ENCODE measurements at places on chromosomes 1 and 21.
A peak's percentile ranks its signal among the peaks of the same experiment; 100 is the strongest.

DNA sequence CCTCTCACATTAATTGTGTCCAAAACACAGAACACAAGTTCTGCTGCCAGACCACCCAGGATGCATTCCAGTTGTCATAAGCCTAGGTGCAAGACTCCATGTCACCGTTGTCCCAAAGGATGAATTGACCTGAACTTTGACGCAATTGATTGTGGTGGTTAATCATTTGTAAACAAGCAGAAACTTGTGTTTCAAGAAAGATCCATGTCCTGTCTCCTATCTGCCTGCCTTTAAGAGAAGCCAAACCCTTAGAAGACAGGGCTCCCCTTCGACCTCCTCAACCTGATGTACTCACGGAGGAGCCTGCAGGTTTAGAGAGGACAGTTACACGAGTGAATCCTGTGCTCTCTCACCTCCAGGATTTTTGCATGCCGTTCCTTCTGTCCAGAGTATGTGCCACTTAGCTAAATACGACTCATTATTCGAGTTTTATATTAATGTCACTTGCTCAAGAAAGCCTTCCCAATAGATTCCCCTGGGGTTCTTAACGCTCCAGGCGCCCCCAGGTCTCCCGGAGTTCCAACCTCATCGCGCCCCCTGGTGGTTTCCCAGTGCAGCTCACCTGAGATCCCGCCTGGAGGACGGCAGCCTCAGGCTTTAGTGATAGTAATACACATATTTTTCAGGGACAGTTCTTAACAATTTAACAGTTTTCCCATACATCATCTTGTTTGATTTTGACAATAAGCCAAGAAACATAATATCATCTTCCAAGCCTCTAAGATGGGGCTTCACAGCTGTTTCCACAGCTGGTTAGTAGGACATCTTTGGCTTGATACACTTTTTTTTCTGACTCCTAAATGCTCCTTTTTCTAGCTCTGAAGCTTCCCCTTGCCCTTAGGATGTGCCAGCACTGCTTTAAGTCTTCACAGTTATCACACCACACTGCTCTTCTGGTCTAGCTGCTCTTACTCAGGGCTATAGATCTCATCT lies 2.4 kb upstream of the C8B start:
- DNase-seq: no peak

- DNase-seq: no peak
Measured at GRCh38 chr1:118563981-118564951, 379.2 kb upstream of the SPAG17 start.

DNA sequence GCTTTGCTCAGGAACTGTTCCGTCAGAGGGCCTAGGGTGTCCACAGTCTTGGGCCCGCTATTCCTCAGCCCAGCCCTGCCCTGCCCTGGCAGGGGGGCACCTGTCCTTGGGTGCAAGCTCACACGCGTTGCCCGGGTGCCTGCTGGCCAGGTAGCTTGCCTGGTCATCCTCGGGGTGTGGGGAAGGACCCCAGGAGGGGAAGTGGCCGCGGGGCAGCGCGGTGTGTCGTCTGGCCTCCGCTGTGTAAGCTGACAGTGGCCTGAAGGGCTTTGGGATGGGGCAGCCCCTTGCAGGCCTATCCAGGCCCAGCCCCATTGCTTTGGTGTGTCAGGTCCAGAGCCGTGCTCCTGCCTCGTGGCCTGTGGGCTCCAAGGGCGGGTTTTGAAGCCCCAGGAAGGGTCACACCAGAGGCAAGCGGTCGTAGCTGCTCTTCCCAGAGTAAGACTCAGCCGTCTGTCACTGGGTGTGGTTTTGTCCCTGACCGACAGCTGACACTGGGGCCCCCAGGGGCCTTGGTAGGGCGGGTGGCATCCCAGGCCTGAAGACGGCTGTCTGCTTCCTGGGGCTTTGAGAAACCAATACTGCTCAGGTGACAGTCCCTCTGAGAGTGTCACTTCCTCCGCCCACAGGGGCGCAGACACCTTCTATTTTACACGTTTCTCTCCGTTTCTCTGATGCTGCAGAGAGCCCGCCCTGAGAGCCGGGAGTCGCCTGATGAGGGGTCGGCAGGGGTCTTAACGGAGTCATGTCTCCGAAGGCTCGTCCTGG lies 72.1 kb downstream of the SKI start:
- DNase-seq: no peak

DNA sequence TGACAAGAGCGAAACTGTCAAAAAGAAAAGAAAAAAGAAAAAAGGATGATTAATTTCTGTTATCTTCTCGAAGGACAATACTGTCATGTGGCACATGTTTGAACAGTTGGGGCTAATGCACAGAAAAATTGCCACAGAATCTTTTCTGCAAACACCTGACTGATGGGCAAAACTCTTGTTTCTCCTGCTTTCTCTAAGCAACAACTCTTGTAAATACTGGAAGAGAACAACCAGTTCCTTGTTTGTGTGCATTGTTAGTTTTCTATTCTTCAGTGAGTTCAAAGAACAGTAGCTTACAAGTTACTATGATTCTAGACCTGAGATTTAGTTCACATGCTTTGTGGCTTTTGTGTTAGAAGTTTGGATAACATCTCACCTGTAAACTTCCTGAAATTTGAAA lies 60.7 kb downstream of the CDC14A start:
- no peak for DNase-seq

- DNase-seq: no peak
Measured at GRCh38 chr1:36320291-36320761, 3.1 kb downstream of the EVA1B start.

DNA sequence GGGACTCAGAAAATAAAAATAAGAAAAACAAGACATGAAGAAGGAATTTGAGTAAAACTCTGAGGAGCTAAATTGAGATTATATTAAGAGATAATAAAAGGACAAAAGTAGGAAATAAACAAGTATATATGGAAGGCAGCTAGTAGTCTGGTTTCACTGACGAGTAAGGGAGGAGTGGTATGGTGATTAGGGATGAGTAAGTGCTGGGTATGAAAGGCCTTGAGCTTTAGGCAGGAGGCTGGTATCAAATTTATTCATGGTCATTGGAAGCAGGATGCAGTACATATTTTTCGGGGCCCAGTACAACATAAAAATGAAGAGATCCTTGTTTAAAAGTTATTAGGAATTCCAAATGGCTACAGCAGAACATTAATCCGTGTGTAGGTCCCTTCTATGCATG lies 789.7 kb upstream of the PRMT6 start:
- no peak for DNase-seq

DNA sequence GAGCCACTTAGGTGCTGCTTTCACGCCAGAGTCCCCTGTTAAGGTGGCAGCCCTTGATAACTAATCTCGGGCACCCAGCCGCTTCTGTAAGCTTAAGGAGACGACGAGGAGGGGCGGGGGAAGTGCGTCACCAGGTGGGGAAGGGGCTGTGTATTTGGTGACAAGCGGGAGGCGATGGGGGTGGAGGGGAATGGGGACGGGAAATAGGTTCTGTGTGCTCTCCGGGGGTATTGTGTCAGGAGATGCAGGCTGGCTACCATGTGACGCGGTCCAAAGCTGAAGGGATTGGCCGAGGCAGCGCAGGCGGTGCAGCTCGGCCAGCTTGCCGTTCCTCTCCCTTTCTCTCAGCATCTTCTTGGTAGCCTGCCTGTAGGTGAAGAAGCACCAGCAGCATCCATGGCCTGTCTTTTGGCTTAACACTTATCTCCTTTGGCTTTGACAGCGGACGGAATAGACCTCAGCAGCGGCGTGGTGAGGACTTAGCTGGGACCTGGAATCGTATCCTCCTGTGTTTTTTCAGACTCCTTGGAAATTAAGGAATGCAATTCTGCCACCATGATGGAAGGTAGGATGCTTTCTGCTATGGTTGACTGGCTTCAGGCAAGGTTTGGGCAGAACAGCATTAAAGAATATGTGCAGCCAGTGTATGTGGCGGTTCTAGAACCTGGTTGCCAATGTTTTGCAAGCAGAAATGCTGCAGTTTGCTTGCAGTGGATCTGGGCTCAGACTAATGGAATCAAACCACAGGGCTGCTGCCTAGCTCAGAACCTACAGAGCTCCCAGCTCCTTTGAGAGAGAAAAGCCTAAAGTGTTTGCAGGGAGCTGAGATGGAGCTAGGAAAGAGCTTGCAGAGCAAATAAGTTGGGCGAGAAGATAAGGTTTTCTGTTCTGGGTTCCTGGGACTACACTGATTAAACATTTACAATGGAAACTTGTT lies at the start of gene SGIP1:
SGIP1 (plus strand) TSS at position 350 of the 937 bp plus-strand sequence; CDS start at position 556, 206 bp downstream.
- DNase-seq: peak; percentile 9

DNA sequence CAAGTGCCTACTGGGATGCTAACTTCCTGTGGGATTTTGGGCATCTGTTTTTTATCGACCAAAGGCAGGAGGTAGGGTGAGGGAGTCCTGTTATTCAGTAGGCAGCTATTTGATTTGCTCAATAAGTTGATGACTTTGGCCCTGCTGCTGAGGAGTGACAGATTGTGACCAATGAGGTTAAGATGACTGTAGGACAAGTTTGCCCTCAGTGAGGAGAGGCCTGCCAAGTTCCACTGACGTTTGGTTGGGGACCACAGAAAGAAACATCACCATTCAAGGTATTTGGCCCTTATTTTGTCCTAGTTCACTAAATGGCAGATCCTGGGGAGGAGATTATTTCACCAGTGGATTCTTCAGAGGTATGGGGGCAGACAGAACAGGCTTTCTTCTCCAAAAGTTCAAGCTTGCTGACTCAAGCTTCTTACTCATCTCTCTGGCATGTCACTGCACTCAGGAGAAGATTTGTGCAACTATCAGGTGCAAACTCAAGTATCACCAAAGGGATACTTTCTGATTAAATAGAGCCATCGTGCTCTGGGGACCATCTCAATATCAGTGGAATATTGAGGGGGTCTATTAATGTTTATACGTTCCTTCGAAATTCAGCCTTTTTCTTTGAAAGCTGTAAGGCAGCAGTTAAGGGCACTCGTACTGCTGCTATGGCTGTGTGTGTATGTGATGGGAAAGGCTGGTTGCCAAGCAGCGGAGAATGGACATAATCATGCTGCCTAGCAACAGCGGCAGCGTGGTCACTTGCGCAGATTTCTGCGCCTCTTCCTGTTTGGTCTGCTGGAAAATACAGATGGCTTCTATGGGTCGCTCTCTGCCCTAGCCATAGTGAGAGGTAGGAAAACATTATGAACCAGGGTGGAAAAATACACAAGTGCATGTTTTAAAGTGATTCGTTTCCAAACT lies 78.7 kb downstream of the PBX1 start:
- DNase-seq: no peak

GRCh38 chr1:153058154-153058553 lies 842 bp upstream of the SPRR2A start:
- DNase-seq: no peak

GRCh38 chr21:45030682-45031570 lies 43.5 kb upstream of the ADARB1 start:
- DNase-seq: no peak

DNA sequence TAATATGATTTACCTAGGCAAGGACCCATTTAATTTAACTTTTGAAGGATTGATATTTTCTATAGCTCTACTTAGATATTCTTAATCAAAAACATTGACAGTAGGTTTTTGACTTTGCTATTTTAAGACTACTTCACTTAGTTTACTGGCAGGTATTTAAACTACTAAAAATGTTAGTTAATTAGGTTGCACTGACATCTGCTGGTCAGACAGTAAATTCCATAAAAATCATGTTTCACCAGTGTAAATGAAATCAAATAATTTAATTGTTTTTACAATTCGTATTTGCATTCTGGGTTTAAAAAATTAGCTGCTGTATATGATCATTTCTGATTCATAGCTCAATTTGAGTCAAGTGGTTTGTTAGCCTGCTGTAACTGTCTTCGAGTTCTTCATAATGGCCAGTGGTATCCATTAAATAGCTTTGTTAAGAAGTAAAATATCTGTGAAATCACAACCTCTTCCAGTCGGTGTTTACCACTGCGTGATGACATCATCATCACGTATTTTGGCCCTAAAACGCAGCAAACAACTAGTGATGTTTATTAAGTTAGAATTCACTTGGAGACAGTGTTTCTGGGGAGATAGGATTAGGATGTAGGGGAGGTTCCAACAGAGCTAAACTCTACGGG lies 26.2 kb downstream of the EXTL2 start:
- DNase-seq: peak; percentile 33

DNA sequence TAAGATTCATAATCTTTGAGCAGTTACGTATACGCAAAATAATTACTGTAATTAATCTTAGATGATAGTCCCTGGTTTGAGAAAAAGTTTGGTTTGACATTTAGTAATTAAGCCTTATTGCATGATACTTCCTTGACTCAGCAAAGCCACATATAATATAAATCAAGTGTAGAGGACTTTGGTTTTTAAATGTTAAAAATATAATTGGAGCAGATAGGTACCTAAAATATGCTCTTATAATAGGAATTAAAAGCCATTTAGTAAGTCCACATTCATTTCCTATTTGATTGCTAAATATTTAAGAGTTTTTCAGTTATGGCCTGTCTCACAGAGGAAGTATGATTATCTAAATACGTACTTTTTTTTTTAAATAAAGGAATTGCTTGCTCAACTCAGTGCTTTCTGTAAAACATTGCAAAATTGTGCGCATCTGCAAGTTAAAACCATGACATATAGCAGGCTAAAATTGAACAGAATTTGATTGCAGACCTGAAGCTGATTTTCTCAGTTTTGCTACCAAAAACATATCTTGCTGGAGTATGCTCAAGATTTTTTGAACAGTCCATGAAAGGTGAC lies 20.4 kb downstream of the RPE65 start:
- no peak for DNase-seq

- DNase-seq: peak; percentile 88
Measured at GRCh38 chr1:98051065-98051675, 130.3 kb upstream of the DPYD start.

DNA sequence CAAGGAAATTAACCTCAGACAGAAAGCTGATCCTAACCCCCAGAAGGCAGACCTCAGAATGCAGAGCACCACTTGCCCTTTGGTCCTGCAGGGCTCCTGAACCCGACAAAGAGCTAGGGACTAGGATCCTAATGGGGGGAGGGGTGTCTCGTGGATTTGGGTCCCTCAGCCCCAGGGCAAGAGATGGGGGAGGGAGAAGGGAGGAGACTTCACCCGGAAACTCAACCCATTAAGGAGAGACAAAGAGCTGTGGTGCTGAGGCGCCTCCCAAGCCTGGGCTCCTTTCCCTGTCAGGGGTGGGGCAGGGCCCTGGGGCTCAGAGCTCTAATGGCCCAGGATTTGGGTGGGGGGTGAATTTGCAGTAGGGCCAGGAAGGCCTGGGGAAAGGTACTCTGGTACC lies 2.9 kb downstream of the NECTIN4 start:
- no peak for DNase-seq

GRCh38 chr1:8127171-8127641 lies 101.1 kb upstream of the ERRFI1 start:
- DNase-seq: no peak

DNA sequence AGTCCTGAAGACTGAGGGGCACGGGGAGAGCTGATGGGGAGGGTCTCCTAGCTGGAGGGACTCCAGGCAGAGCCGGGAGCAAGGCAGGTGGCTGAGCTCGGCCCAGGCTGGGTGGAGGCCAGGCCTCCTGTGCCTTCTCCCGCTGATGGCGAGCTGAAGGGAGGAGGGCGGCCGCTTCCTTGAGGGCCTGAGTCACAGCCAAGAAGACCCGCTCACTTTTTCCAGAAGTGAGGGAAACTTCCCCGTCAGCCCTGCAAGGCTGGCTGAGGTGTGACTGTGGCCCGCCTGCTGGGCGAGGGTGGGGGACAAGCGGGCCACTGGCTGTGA lies 1.7 kb upstream of the VWA1 start:
- no peak for DNase-seq

Data from NCI-H1694 (cell line).